NT2/D1 (cell line): ENCODE measurements at places on chromosomes 6 and 20.

GRCh38 chr6:37582306-37582705 lies 82.6 kb upstream of the CCDC167 start:
- no peak for DNase-seq

GRCh38 chr6:78192057-78192456 lies 539.2 kb downstream of the MEI4 start:
- DNase-seq: no peak

DNA sequence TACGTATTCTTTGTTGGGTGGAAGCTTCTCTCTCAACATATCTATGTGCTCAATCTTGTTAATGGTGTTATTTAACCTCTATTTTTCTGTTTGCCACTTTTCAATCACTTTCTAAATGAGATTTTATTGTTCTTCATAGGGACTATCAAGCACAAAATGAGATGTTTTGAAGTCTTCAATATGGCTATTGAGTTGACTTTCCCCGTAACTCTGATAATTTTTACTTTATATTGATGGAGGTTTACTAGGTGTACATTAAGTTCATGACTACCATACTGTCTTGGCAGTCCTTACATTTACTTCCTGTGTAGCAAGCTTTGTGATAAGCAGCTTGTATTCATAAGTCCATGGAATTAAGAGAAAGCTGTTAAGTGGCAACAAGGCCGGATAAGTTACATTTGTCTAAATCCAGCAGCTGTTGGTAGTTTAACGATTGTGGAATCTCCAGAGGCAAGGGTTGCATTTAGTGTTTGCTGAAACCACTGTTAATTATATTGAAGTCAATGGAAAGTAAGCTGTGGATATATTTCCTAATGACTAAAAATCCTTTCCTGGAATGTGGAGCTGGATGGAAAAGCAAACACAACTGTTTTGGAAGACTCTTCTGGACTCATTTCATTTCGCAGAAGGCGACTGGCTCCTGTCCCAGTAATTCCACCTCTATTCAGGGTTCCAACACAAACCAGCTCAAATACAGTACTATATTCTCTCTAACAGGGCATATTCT lies 57.3 kb upstream of the SMIM29 start:
- DNase-seq: no peak

- DNase-seq: no peak
Observed at GRCh38 chr20:61693055-61693600, 372.6 kb downstream of the TAF4 start.

GRCh38 chr6:67952948-67953347 lies 682.1 kb upstream of the ADGRB3 start:
- DNase-seq: no peak

DNA sequence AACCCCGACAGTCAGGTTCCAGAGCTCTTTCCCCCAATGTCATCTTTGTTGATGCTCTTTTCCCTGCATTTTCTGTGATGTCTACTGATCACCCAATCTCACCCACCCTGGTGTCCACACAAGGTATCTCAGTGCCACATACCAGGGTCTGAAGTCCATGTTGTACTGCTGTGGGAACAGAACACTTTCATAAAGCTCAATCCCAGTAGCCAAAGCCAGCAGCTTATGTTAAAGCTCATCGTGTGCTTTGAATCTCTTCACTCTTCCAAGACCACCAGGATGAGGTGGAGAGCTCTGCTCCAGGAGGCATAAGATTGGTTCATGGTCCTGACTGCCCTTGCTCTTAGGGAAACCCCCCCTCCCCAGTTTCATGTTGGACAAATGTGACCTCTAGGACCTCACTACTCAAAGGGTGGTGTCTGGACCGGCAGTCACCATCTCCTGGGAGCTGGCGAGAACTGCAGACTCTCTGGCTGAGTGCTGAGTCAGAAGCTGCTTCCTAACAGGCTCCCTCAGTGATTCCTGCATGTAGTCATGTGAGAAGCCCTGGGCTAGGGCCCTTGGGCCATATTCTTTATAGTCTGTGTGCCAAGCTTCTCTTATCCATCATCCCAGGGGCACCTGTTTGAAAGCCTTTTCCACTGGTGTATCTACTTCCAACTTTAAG lies 13.4 kb upstream of the CPNE5 start:
- no peak for DNase-seq

DNA sequence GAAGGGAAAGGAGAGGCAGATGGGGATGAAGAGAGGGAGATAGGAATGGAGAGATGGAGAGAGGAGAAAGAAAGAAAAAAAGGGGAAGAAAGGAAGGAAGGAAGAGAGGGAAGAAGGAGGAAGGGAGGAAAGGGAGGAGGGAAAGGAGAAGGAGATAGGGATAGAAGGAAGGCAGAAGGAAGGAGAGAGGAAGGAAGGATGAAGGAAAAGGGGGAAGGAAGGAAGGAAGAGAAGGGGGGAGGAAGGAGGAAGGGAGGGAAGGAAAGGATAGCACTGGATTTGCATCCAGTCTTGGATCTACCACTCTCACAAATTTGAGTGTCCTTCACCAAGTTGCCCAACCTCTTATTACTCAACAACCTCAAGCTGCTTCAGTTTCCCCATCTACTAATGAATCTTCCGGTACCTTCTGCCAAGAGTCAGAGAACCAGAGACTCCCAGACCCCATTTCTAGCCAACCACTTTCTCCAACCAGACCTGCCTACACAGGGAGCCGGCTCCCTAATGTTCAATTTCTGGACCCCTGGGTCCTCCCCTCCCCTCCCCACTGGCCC lies 79.7 kb upstream of the FOXP4 start:
- DNase-seq: no peak

DNA sequence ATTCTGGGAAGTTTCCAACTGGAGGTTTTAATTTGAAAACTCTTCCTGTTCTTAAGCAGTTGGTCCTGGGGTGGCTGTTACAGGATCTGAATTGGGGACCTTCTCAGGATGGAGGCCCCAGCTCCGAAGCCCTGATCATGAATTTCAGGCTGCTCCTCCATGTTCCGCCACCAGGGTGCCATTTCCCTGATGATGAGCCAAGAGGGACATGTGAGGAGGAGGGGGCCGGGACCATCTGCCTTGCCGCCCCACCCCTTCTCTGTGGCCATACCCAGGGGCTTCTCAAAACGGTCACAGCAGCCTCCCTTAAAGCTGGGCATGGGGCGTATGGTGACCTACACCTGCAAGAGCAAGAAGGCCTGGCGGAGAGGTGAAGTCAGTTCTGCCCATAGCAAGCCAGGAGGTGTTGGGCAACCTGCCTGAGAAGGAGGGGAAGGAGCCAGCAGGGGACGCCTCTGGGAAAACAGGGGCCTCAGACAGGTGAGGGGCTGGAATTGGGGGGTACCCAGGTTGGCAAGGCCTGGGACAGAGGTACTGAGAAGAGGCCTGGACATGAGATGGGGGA lies 3.6 kb upstream of the BAK1 start:
- no peak for DNase-seq

- DNase-seq: no peak
Observed at GRCh38 chr6:166258854-166259276, 49.3 kb downstream of the PRR18 start.

- DNase-seq: no peak
Observed at GRCh38 chr6:142356201-142356883, 54.5 kb downstream of the ADGRG6 start.

DNA sequence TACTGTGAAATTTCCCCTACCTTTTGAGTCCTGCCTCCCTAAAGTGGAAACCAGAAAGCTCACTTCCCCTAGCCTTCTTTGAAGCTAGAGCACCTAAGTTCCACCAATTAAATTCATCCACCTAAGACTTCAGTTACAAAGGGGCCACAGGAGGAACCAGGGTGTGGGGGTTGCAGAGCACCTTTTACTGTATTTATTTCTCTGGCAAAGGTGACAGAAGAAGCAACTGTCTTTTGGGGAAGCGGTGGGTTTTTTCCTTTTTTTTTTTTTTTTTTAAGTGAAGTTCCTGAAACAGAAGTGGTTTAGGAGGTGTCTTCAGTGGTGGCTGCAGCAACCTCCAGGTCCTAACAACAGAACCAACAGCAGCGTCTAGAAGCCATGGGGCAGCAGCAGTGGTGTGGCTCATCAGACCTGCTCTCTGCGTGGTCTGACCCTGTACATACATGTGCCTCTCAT lies 13.1 kb downstream of the PSMB9 start:
- DNase-seq: no peak

- DNase-seq: no peak
Observed at GRCh38 chr6:166712286-166713228, 85.5 kb upstream of the RPS6KA2 start.

- no peak for DNase-seq
Observed at GRCh38 chr20:43914311-43915210, at the start of gene TOX2. Gene TOX2 (plus strand): TSS chr20:43914852. CDS start chr20:43914892, 40 bp downstream.

GRCh38 chr6:137717074-137718073 lies 149.7 kb upstream of the TNFAIP3 start:
- DNase-seq: no peak

GRCh38 chr6:56833127-56833791 lies 121.6 kb upstream of the BEND6 start:
- no peak for DNase-seq

DNA sequence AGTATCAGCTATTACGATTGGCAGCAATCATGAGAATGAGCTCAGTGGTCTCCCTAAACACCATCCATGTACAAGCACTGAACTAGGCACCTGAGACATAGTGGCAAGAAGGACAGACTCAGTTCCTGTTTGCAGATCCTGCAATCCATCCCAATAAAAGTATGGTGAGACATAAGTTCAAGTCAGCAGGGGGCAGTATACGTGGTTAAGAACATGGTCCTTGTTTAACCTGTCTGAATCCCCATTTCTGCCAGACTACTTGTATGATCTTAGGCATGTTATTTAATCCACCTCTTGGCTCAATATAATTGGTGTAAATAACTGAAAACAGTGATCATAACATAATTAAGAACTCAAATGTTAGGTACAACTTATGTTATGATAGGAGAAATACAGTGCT lies 33.2 kb upstream of the PNISR start:
- peak; percentile 11 for DNase-seq

DNA sequence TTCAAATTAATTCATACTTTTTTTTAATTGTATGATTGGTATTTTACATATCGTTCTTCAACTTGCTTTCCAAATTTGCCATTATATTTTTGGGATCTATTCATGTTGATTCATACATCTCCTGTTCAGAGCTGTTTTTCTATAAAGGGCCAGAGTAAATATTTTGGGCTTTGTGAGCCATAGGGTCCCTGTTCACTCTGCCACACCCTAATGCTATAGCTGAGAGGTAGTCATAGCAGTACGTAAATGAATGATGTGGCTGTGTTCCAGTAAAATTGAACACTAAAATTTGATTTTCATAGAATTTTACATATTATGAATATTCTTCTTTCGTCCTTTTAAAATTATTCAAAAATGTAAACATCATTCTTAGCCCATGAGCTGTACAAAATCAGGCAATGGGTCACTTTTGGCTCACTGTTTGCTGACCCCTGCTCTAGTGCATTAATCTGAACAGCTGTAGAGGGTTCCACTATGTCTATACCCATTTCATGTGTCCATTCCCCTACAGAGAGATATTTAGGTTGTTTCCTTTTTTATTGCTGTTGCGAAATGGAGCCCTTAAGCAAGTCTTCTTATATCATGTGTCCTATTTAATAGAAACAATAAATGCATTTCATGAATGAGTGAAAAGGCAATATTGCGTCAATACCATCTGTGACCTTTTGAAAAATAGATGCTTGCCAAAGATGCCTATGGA lies 136.4 kb upstream of the SALL4 start:
- no peak for DNase-seq

- DNase-seq: no peak
Observed at GRCh38 chr20:17660667-17661066, 21.4 kb downstream of the RRBP1 start.

GRCh38 chr6:35713006-35713767 lies 23.6 kb upstream of the ARMC12 start:
- DNase-seq: no peak

GRCh38 chr6:15358579-15359327 lies 112.9 kb downstream of the JARID2 start:
- DNase-seq: no peak

- no peak for DNase-seq
Observed at GRCh38 chr6:15864708-15865062, 201.9 kb upstream of the DTNBP1 start.

DNA sequence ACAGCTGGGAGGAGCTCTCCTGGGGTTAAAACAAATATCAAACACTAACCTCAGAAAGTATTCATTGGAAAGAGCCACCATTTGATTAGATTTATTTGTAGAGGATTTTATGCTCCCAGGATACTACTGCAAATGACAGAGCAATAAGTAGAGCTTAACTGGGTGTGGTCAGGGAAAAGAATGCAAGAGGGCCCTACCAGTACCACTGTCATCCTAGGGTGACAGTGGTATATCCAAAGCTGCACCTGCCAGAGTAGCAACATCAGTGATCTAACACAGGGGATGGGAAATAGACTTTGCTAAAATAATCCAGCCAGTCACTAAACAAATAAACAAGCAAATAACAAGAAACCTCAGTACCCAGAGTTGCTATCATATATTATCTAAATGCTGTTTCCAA lies 29.7 kb downstream of the ERGIC3 start:
- DNase-seq: no peak
